ENCODE measurements at places on chromosomes 13 and 19.
A peak's percentile ranks its signal among the peaks of the same experiment; 100 is the strongest.

DNA sequence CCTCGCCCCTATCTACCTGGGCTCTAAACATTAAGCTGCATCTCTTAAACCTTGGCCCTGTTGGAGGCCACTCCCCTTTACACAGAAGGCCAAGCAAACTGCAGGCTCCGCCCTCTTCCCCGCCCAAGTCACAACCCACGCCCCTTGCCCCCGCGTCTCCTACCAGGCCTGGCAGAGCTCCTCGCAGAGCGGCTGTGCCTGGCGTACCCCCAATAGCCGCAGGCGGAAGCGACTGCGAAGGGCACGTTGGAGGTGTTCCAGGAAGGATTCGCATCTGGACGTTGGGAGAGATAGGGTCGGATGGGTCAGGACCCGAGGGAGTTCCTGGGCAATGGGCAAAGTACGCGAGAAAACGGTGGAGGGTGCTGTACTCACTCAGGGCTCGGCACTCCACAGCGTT, 5.9 kb downstream of the RTBDN start:
- DNase-seq = peak; percentile 54

DNA sequence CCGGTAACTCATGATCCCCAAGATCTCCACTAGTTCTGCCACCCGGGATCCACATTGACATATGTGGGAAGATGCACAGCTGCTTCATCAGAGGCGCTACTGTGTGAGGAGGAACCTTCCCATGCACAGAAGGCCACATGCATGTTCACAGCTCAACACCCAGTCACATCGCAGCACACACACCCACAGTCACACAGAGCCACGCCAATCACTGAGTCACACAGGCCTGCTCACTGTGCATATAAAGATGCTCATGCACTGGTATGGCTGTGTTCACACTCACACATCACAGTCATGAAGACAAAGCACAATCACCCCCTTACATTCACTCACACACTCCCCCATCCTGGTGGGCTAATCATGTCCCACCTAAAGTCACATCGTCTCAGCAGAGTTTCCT, 9.8 kb downstream of the CLC start:
- DNase-seq = no peak

GRCh38 chr13:113034451-113035212, 65.6 kb downstream of the MCF2L start:
- no peak for DNase-seq

- no peak for DNase-seq
Measured at GRCh38 chr13:52808842-52809219, 39.6 kb downstream of the PCDH8 start.

DNA sequence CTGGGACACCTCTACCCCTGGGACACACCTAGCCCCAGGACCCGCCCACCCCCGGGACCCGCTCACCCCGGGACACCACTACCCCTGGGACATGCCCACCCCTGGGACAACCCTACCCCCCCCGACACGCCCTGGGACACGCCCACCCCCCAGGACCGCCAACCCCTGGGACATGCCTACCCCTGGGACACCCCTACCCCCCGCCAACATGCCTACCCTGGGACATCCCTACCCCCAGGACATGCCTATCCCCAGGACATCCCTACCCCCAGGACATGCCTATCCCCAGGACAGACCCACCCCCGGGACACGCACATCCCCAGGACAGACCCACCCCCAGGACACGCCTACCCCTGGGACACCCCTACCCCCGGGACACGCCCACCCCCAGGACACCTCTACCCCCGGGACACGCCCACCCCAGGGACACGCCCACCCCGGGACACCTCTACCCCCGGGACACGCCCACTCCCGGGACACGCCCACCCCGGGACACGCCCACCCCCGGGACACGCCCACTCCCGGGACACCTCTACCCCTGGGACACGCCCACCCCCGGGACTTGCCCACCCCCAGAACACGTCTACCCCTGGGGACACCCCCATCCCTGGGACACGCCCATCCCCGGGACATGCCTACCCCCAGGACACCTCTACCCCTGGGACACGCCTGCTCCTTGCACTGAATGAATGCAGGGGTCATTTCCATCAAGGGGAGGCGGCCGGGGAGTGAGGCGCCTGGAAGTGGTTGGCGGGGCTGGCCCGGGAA, 32.3 kb downstream of the ADPRHL1 start:
- peak; percentile 9 for DNase-seq

DNA sequence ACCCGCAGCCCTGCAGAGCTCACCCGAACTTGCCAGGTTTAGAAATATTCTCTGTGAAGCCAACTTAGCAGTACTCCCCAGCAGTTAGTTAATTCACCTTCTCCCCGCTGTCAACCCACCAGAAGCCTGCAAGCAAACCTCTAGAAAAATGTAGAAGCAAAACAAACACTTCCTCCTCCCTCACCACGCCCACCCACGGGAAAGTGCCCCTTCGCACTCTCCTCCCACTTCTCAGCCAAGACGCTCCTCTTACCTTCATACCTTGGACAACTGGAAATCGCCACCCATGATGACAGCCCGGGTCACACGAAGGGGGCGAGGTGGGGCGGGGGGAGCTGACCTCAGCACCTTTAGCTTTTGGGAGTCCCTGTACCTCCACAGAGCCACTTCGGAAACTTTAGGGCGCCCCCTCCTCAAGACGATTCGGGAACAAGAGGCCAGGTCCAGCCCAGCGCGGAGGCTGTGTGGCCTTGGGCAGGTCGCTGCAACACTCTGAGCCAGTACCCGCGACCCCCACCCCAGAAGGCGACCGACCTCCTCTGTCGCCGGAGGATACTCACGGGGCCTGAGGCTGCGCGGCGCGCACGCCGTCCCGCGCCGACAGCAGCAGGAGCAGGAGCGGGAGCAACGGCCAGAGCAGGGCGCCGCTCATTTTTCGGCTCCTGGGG, 485 bp downstream of the CPAMD8 start:
- DNase-seq = no peak

DNA sequence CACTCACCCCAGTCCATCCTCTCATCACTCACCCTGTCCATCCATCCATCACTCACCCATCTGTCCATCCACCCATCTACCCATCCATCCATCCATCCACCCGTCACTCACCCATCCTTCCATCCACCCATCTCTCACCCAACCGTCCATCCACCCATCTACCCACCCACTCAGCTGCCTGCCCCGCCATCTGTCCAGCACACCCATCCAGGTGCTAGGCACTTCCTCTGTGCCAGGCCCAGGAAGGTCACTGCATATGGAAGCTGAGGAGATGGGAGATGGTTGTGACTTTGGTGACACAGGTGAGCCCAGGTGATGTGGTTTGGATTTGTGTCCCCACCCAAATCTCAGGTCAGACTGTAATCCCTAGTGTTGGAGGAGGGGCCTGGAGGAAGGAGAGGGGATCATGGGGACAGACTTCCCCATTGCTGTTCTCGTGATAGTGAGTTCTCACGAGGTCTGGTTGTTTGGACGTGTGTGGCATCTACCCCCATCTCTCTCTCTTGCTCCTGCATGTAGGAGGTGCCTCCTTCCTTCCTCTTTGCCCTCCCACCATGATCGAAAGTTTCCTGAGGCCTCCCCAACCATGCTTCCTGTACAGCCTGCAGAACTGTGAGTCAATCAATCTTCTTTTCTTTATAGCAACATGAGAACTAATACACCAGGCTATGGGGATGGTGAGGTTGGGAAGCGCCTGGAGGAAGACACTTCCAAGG, 15.9 kb upstream of the C13orf46 start:
- no peak for DNase-seq

DNA sequence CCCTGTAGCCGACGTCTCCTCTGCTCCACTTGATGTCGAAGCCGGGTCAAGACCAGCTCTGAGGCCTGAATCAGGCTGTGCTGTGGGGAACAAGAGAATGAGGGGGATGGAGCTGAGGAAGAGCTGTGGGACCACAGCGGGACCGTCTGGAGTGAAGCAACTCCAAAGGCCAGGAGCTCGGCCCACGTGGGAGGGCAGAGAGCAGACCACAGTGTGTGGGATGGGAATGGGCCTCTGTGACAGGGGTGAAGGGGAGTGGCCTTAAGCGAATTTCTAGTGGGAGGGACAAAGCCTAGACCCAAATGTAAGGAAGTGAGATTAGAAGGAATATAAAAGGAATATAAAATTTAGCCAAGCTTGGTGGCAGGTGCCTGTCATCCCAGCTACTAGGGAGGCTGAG, 3.8 kb upstream of the SLC8A2 start:
- DNase-seq = no peak

GRCh38 chr13:73842626-73843025, 291.6 kb downstream of the KLF12 start:
- DNase-seq = no peak

- no peak for DNase-seq
Measured at GRCh38 chr13:93268327-93269028, 41.9 kb downstream of the GPC6 start.

GRCh38 chr19:46818812-46819211, 30.4 kb upstream of the SLC1A5 start:
- DNase-seq = peak; percentile 36

DNA sequence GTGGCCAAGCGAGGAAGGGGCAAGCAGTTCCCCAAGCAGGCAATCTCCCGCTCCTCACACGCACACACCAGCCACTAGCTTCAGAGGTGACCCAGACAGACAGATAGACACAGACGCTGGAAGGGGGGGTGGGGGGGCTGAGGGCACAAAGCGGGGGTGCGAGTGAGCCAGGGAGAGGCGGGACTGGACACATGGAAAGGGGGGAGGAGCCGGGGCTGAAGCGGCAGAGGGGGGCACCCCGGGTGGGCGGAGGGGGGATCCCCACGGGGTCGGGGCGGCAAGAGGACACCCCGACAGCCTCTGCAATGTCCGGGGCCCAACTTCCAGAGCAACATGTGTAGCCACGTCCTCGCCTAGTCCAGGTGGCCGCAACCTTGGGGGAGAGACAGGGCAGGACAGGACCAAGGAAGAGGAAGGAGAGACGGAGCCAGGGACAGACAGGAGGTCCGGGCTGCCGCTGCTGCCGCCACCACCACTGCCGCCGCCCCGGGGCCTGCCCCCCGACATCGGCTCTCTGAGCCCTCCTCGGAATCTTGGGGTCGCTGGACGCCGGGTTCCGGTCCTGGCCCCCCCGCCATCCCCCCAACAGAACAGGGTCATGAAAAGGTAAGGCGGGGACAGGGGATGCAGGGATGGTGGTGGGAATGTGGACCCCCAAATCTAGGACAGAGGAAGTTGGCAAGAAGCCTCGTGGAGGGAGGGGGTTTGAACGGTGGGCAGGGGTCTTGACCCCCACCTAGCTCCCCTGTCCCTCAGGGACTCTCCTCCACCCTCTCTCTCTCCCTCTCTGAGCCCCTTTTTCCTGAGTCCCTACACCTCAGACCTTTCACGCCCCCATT, 1.1 kb downstream of the GRIN2D start:
- DNase-seq = no peak

DNA sequence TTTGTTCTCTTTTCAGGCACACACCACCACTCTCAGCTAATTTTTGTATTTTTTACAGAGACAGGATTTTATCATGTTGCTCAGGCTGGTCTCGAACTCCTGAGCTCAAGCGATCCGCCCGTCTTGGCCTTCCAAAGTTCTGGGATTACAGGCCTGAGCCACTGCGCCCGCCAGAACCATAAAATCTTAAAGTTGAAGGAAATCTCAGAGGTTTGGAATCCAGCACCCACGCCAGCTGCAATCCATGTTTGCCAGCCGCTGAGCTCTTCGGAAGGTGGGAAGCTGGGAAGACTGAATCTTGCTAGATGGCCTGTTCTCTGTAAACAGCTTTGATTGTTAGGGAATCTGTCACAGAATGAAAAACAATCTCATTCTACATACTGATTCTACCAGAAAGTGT, 38.5 kb downstream of the SPATA13 start:
- DNase-seq = no peak

- no peak for DNase-seq
Measured at GRCh38 chr13:31485651-31486051, 253.7 kb upstream of the RXFP2 start.

DNA sequence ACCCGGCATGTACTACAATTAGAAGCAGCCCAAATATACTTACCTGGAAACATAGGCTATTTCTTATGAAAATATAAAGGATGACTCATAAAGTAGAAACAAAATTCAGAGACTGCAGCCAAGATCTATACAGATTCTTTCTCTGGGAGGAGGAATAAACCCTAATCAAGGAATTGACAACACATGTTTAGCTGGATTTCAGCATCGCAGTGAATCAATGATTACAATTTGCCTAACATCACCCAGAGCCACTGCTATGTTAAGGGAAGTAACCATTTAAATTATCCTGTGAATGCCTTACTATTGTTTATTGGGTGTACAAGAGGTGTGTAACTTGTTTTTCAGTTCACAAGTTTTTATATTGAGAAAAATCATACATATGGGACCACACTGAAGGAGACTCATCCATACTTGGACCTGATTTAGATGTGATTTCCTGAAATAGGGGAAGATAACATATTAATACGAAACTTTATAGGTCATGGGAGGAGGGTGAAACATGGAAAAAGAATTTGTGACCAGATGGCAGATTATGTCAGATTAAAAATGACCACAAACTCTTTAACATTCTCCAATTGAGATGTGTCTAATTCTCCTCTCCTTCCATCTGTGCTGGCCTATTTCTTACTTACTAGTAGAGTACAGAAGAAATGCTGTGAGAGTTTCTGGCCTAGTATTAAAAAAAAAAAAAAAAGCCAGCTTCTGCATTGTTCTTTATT, 1168.4 kb downstream of the SLITRK1 start:
- no peak for DNase-seq

DNA sequence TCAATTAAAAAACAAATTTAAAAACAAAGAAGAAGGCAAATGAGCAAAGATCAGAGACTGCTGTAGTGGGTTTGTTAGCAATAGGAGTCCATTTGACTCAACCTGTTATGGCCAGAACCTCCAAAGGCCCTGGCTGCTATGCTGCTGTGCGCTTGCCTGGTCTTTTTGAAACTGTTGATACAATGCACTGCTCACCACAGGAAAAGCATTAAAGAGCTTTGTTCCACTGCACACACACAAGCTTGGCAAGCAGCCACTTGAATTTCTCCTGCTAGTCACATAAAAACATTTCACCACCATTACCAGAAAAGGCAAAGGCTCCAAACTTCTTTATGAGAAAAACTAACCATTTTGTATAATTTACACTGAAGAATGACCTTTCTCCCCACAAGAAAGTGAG, 132.2 kb downstream of the FREM2 start:
- DNase-seq = no peak

- no peak for DNase-seq
Measured at GRCh38 chr13:42792154-42792553, 10.8 kb downstream of the FAM216B start.

DNA sequence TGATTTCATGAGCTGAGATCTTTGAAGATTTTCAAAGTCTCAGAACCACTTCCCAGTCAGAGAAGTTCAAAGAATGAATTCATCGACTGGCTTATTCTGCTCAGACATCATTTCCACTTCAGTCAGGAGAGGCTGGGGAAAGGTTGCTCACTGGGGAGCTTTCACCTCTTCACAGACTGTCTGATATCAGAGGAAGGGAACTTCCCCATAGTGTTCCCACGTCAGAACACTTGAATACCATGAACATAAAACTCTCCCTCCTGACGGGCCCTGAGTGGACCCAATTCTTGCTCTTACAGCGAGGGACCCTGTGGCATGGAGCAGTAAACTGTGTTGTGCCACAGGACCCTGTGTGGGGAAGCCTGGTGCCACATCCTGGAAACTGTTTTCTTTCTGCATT, 492.6 kb downstream of the COG6 start:
- DNase-seq = no peak
